ENCODE measurements at places on chromosomes 5 and 9. TPM values are rescaled to one million over a fixed set of nuclear protein-coding genes. Genes with fewer than 3 reads are reported as not detected.

The DUSP1 gene
- total RNA-seq, result 480 TPM

The SERF1B gene
- 77.3 TPM for total RNA-seq

The PHYHD1 gene
- 0.23 TPM for total RNA-seq

The SLC36A2 gene
- total RNA-seq, result not detected

The HACD4 gene
- total RNA-seq, result 1.1 TPM

The FOXI1 gene
- total RNA-seq, result not detected

The DNAI1 gene
- not detected for total RNA-seq

The ORM2 gene
- not detected for total RNA-seq
